ENCODE measurements at places on chromosomes 6 and 20. TPM values are rescaled to one million over a fixed set of nuclear protein-coding genes. Genes with fewer than 3 reads are reported as not detected.

Gene GDAP1L1
- 0.13 TPM for total RNA-seq

Gene LY6G6C
- not detected for total RNA-seq

Gene PDYN
- total RNA-seq: not detected

Gene TRDN
- under 0.01 TPM for total RNA-seq

Gene CARMIL1
- total RNA-seq: 26.3 TPM
